CD4-positive, alpha-beta T cell (primary cell): ENCODE measurements at places on chromosomes 1 and 21. TPM values are rescaled to one million over a fixed set of nuclear protein-coding genes. Genes with fewer than 3 reads are reported as not detected.
A peak's percentile ranks its signal among the peaks of the same experiment; 100 is the strongest.

GRCh38 chr1:182335771-182336566 is 55.6 kb downstream of the GLUL start:
- DNase-seq: no peak

- DNase-seq: no peak
These were observed 44.1 kb upstream of the BCL10 start for GRCh38 chr1:85320371-85321131.

DNA sequence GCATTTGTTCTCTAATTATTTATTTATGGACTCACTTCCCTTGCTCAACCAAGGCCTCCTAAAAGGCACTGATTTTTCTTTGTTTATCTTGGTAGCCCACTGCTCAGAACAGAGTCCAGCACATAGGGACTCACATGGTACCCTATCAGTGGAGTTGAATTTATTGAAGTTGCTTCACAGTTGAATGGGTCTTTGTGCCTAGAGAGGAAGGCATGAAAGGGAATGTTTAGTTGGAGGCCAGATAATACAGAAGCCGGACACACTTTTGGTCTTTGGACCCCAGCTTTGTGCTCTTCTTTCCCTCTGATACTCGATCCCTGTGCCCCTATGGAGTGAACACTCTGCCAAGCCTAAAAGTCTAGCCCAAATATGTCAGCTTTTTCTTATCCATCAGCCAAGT is 429.0 kb downstream of the PRDM2 start:
- no peak for DNase-seq

- no peak for DNase-seq
These were observed 175.7 kb downstream of the VPS13D start for GRCh38 chr1:12405325-12406210.

DNA sequence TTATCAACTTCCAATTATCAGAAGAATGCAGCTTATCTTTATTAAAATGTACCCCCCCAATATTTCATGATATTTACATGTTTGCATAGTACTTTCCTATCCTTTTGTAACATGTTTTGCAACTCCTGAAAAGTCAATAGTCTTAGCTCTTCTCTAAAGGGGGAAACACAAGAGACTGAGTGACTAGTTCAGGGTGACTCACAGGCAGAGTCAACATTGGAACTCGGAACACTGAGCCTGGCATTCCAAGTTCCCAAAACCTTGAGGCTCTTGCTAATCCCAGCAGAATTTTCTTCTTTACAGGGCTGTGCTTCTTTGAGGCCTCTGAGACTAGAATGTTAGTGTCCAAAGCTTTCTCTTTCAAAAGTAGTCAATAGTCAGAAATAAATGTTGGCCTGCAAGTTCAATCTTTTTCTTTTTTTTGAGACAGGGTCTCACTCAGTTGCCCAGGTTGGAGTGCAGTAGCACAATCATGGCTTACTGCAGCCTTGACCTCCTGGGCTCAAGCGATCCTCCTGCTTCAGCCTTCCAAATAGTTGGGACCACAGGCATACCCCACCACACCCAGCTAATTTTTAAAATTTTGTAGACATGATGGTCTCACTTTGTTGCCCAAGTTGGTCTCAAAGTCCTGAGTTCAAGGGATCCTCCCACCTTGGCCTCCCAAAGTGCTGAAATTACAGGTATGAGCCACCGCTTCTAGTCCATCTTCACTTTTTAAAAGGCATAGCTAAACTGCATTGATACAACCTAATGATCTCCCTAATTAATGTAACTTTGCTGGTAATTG is 37.5 kb downstream of the ZNF281 start:
- DNase-seq: no peak

GRCh38 chr21:46159841-46160656 is 4.7 kb upstream of the FTCD start:
- DNase-seq: no peak

DNA sequence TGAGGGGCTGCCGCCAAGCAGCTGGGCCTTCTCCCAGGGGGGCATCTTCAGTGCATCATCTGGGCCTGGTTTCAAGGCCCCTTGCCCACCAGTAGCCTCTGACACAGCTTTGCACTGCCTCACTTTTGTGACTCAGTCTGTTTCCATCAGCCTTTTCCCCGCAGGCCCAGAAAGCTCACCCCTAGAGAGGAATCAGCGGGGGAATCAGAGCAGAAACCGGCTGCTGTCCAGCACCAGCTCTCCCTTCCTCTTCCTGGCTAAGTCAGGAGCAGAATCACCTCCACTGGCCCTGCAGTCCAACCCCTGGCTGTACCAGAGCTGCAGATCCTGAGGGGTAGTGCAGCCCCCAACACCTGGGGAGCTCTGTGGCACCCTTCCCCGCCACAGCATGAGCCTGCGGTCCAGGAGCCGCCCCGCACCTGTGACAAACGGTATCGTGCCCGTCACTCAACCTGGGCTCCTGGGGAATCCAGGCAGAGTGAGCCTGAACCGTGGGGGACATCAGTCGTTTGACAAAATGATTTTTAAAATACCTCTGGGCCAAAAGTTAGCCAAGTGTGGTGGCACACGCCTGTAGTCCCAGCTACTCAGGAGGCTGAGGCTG is 83.3 kb upstream of the TMEM51 start:
- DNase-seq: no peak

GRCh38 chr1:17187051-17187450 is 17.9 kb upstream of the PADI1 start:
- no peak for DNase-seq

DNA sequence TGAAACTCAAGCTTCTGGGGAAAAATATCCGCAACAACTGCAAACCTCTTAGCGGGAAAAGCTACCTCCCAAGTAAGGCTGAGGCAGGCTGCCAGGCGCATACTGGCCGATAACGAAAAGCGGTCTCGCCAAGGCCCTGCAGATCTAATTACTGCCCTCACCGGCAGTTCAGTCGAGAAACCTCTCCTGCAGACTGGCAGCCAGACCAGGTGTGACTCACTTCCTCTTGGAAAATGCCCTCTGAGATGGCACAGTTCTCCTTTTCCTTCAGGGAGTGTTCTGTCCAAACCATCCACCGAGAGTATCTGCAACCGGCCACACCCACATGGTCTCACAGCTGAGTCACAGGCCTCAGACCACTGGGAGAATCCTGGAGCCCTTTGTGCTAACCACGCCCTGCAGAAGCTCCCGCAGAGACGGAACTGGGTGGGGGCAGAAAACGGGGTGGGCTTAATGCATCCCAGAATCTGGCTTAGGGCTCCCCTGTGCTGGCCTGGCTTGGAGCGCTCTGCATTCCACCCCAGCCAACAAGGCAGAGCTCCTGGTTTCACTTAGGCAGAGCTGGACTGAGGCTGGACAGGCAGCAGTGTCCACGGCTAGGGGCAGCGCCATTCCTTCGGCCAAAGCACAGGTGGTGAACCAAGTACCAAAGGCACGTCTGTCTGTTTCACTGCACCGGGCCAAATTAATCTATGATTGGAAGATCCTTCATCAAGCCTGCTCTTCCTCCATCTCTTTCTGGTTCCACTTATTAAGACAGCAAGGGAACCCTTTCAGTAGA is 1.2 kb downstream of the S100A10 start:
- DNase-seq: no peak

GRCh38 chr1:167713330-167714081 is 8.3 kb upstream of the MPZL1 start:
- DNase-seq: no peak

DNA sequence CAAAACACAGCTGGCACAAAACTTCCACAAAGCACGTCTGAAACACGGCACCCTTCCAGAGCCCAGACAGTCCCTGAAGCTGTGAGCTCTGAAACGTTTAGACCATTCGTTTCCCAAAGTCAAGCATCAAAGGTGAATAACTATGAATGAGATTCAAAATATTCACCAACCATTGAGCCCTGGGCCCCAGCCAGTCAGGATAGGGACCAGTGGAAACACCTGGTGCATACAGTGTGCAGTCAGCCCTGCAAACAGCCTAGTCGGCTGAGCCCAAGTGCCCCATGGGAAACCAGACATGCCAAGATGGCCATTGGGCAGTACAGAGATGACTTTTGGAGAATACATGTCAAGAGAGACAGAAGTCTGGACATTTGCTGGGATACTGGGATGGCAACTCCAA is 90.4 kb upstream of the EDN2 start:
- no peak for DNase-seq

DNA sequence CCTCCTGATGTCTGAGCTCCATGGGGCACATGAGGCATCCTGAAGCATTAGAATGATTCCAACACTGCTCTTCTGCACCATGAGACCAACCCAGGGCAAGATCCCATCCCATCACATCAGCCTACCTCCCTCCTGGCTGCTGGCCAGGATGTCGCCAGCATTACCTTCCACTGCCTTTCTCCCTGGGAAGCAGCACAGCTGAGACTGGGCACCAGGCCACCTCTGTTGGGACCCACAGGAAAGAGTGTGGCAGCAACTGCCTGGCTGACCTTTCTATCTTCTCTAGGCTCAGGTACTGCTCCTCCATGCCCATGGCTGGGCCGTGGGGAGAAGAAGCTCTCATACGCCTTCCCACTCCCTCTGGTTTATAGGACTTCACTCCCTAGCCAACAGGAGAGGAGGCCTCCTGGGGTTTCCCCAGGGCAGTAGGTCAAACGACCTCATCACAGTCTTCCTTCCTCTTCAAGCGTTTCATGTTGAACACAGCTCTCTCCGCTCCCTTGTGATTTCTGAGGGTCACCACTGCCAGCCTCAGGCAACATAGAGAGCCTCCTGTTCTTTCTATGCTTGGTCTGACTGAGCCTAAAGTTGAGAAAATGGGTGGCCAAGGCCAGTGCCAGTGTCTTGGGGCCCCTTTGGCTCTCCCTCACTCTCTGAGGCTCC is 11.1 kb upstream of the RASSF5 start:
- no peak for DNase-seq

DNA sequence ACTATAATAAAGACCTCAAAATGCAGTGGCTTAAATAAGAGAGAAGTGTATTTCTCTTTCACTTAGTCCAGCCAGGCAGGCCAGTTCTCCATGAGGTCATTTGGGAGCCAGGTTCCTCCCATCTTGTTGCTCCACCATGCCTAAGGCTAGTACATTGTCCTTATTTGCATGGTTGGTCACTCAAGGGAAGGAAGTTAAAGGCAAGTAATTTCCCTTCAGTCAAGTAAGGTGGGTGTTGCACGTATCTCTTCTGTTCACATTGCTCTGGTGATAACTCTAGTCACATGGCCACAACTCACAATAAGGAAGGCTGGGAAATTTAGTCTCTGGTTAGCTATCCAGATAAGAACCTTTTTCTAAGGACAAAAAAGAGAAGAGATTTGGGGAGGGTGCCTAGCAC is 27.2 kb upstream of the TADA1 start:
- no peak for DNase-seq

DNA sequence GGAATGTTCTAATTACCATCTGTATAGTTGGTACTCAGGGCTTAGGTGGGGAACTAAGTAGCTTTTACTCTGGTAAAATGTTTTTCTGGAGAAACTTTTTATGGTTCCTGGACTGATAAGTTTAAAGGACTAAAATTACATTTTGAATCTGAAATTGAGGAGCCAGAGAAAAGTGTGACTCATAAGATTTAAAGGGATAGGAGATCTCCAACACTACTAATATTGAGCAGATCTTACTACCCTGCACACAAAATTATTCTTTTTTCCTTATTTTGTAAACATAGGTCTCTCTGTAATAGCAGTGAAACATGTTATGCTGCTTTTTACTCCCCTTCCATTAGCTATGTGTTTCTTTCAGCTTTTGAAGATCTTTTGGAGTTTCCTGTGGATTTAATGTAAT is 32.5 kb downstream of the MTF2 start:
- DNase-seq: no peak

DNA sequence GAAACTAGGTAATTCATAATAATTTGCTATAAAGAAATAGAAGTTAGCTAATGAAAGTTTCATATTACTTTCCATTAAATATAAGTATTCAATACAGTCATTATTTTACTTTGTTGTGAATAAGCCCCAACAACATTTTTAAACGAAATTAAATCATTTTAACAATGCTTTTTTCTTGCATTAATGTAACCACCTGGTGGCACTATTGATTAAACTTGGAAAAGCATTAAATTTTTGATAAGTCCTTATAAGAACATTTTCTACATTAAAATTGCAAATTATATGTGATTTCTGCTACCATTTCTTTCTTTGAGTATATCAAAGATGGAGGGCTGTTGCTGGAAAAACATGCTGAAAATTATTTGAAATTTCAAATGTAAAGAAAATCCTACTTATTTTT is 918.8 kb upstream of the TMPRSS15 start:
- DNase-seq: no peak

- DNase-seq: peak; percentile 95
These were observed 15.4 kb downstream of the BTG2 start for GRCh38 chr1:203320591-203321272.

DNA sequence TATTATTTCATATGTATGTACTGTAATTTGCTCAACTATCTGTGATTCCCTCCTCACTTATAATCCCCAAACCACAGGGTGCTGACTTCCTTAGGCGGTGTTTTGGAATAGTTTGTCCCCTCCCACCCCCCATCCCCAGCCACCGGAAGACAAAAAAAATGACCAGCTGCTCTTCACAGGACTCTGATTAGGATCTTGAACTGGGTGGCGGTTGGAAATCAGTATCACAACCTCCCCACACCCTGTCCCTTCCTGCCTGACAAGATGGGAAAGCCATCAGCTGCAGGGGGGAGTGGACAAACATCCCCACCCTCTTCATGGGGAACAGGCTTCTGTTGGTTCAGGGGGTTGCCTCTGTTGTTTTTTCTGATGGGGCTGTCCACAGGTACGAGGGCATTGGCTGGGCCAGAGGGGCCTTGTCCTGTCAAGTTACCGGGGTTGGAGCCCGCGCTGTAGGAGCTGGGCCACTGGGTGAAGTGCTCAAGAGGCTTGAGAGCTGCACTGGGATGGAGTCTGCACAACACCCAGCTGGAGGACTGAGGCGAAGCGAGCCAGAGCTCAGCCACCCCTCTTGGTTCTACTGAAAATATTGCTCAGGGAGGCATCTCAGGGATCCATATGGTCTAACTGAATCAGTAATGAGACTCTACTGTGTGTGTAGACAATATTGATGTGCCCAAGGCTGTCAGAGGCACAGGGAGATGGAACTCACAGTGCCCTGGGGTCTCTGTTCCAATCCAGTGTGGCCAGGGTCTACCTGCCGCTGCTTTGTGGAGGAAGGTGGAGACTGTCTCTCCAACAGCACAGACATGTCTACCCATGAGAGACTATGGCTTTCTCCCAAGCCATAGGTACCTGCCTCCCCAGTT is 28.2 kb downstream of the NAV1 start:
- no peak for DNase-seq

GRCh38 chr1:173297798-173298391 is 90.8 kb upstream of the TNFSF4 start:
- DNase-seq: no peak

DNA sequence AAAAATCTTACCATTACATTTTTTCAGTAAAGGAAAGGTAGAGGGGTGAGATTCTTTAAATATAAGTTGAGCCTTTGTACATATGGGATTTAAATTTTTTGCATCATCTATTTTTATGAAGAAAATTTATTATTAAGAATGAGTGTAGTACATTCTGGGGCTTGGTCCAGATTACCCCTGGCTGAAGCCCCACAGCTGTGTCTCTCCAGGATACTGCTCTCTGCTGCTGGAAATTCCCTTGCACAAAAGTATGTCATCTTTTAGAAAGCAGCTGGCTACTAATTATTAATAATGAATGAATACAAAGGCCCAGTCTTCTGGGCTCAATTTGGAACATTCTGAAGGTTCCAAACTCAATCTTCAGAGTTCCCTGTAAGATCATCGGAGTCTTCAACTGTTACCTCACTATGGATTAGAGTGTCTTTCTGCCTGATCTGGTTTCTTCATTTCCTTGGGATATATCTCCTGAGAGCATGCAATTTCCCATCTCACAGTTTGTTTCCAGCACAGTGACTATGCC is 428.6 kb upstream of the BRINP3 start:
- no peak for DNase-seq

The HAO2 gene
- not detected for total RNA-seq

The FCRL5 gene
- not detected for total RNA-seq

The OLIG2 gene
- total RNA-seq: not detected

The IGSF3 gene
- 0.08 TPM for total RNA-seq

The AMY1A gene
- total RNA-seq: not detected
